Breast epithelium (tissue), 4 donors: ENCODE measurements at places on chromosomes 12 and 14. TPM values are rescaled to one million over a fixed set of nuclear protein-coding genes. Genes with fewer than 3 reads are reported as not detected.
A peak's percentile ranks its signal among the peaks of the same experiment; 100 is the strongest.

DNA sequence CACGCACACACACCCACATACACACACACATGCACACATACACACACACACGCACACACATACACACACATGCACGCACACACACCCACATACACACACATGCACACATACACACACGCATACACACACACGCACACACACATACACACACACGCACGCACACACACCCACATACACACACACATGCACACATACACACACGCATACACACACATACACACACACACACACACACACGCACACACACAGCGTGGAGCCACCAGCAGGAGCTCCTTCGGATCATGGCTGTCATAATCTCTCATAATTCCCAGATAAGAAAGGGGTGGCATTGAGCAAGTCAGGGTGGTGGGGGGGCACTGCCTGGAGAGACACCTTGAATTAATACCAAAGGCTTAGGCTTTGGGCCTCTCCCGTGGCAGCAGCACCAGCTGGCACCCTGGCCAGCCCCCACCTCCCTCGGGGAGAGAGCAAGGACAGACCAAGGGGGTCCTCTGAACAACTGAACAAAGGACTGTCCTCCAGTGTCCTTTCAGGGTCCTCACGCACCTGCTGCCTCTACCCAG is 21.9 kb downstream of the ANO2 start:
- H3K4me3 ChIP-seq = no peak overlapping the region
- H3K4me1 ChIP-seq = no peaks in the 10 kb centered on the region
- DNase-seq = no peak
- H3K27me3 ChIP-seq = no peaks in the 10 kb centered on the region
- no peaks in the 10 kb centered on the region for H3K36me3 ChIP-seq
- H3K27ac ChIP-seq = no peak overlapping the region

- H3K4me3 ChIP-seq = no peak overlapping the region
- H3K27ac ChIP-seq = peak overlapping the region; percentile 66
- H3K4me1 ChIP-seq = no peaks in the 10 kb centered on the region
These were observed 61.3 kb upstream of the METAP2 start for GRCh38 chr12:95412482-95413311.

GRCh38 chr12:2319737-2320506 is 267.1 kb downstream of the CACNA1C start:
- no peaks in the 10 kb centered on the region for H3K36me3 ChIP-seq
- no peak overlapping the region for H3K4me3 ChIP-seq
- no peak overlapping the region for H3K27ac ChIP-seq
- no peaks in the 10 kb centered on the region for H3K4me1 ChIP-seq
- no peaks in the 10 kb centered on the region for H3K27me3 ChIP-seq

DNA sequence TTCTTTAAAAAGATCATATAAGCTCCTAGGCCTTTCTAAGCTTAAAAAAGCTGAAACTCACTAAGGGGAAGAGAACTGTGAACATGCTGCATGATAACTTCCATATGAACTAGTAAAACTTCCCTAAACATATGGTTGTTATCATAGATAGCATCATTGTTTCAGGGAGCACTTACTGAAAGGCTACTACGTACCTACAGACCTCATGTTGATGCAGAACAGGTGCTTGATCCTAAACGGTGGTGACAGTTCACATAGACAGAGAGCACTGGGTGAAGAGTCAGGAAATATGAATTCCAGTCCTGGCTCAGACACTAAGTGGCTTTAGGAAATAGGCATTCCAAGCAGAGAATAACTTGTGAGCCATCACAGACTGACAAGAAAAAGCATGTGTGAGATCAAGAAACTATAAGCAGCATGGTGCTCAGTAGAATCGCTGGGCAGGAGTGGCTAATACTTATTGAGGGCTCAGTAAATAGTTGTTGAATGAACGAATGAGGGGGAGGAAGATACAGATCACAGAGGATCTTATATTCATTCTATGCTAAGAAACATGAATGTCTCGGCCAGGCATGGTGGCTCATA is 78.4 kb upstream of the NUDT4 start:
- no peak overlapping the region for H3K4me3 ChIP-seq
- peaks cover 2% of the 10 kb centered on the region for H3K4me1 ChIP-seq
- H3K27me3 ChIP-seq = no peaks in the 10 kb centered on the region
- H3K36me3 ChIP-seq = no peaks in the 10 kb centered on the region
- no peak for DNase-seq

DNA sequence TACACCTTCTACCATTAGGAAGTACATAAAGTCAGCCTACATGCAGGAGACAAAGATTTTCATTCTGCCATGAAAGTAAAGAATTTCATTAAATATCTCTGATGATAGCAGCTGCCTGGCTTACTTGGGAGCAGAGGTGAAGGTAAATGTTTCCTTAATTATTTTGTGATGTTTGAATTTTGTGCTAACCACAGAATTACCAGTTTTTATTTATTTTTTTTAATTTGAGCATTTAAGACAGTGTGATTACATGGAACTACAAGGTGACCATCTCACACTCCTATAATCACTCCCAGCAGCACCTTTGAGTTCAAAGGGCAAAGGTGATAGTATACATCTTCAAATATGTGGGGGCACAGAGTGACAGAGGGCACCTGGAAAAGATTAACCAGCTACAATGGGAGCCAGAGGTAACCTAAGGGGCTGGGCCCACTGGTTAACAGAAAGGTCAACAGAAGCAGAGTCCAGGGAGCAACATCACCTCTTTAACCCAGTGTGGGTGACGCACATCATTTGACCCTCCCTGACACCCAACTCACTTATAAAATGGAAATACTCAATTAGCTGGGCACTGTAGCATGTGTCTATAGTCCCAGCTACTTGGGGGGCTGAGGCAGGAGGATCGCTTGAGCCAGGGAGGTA is 65.0 kb downstream of the GCH1 start:
- no peak overlapping the region for H3K4me3 ChIP-seq
- DNase-seq = no peak
- H3K4me1 ChIP-seq = no peaks in the 10 kb centered on the region

- H3K27me3 ChIP-seq = no peaks in the 10 kb centered on the region
- no peak for DNase-seq
- H3K27ac ChIP-seq = no peak overlapping the region
- H3K36me3 ChIP-seq = no peaks in the 10 kb centered on the region
- peaks cover 5% of the 10 kb centered on the region for H3K4me1 ChIP-seq
These were observed 1.5 kb downstream of the LGR5 start for GRCh38 chr12:71440763-71441748.

Gene SMAGP
- total RNA-seq = 5.8 TPM

Gene ADGRD1
- 18.7 TPM for total RNA-seq

Gene KRT79
- 0.48 TPM for total RNA-seq

Gene NYNRIN
- 8.2 TPM for total RNA-seq
